ENCODE measurements at places on chromosomes 16 and 17.

DNA sequence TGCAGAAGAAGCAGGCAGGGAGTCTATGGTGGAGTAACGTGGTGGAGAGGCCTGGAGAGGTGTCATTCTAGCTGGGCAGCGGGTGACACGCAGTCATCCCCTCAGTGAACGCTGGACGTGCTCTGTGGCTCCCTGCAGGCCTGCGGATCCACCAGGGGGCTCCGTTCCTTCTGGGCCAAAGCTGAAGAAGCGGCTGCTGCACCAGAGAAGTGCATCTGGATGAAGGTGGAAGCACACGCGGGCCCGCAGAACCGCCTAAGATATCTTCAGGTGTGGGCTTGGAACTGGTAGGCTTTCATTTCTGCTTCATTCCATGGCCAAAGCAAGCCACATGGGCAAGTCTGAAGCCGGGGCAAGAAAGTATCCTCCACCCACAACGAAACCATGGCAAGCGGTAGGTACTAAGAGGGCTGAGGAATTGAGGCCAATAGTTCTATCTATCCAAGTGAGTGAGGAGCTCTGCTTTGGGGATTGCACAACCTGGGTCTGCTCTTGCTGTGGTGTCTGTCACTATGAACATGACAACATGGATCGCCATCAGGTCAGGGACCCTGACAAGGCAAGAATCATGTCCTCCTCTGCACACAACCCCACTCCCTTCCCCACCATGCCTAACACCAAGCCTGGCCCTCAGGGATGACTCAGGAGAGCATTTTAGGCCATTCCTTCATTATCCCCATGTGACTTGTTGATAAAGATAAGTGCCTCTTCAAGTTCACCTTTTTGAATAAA lies 78.9 kb upstream of the FBXO47 start:
- no peak for DNase-seq

- DNase-seq, result no peak
Observed at GRCh38 chr17:50722746-50723145, 3.3 kb downstream of the LUC7L3 start.

DNA sequence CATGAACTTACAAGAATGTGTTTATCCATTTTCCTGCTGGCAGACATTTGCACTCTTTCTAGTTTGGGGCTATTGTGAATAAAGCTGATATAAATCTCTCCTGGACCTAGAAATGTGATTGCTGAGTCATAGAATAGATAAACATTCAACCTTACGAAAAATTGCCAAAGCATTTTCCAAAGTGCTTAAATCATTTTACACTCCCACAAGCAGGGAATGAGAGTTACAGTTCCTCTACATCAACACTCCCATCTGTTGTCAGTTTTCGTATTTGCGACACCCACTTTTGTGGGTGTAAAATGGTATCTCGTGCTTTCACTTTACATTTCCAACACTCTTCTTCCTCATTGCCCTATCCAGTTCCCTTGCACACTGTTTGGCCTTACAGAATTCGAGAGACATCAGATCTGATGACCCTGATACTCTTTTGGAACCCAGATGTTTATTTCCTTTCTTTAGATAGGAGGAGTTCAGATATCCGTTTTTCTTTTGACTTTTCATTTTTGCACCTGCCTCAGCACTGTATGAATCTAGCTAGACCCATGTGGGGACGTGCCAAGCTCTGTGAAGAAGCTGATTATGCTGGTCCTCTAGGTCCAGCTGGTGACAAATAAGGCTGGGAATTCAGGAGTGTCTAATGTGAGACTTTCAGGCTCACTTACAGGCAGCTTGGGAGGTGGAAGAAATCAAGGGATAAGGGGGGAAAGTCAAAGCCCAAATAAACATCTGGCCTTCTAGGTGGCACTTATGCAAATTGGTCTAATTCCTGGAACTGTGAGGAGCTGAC lies 14.0 kb downstream of the SOX9 start:
- no peak for DNase-seq

GRCh38 chr17:74631468-74632450 lies 8.2 kb upstream of the CD300E start:
- no peak for DNase-seq

DNA sequence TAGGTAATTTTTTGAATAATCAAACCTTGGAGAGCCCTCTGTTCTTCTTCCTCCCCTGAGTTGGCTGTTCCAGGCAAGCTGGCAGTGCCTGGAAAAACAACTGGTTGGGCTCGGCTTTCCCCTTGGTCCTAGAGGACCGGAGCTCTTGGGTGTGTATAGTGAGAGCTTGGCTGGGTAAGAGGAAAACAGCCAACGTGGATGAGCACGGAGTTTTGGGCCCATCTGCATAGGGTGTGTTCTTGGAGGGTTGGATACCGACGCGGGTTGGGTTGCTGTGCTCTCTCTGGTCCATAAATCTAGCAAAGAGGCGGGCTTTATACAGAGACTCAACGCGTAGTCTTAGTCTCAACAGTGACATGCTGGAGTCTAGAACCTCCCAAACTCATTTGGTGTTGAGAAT lies 23.2 kb downstream of the ITGB3 start:
- DNase-seq, result peak; percentile 54

GRCh38 chr17:19457830-19458271 lies 46.8 kb downstream of the RNF112 start:
- DNase-seq, result no peak

DNA sequence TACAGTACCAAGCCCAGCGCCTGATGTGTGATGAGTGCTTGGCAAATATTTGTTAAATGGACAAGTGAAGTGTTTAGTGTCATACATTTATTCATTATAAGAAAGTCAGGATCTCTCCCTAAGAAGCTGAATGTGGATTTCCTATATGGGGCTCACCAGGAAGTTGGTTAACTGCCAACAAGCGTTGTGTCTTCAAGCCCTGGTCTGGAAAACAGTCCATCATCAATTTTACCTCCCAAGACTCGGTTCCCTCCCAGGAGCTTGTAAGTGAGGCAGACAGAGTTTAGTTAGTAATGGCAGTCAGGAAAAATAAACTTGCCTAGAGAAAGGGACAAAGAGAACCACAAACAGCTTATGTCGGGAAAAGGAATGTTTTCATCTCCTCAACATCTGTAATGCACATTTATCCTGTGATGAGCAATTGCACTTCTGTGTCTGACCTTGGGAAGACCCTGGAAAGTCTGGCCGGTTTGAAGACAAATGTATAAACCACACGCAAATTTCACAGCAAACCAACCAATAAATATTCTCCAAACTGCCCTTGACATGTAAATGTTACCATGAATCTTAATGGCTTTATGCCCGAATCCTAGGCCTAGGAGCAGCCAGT lies 28.3 kb downstream of the C16orf95 start:
- no peak for DNase-seq
